Stimulated activated CD8-positive, alpha-beta memory T cell treated with anti-CD3 and anti-CD28 coated beads, Interleukin-7, amount 100 ng/mL, for 4 hours (primary cell): ENCODE measurements at places on chromosomes 4 and X.

DNA sequence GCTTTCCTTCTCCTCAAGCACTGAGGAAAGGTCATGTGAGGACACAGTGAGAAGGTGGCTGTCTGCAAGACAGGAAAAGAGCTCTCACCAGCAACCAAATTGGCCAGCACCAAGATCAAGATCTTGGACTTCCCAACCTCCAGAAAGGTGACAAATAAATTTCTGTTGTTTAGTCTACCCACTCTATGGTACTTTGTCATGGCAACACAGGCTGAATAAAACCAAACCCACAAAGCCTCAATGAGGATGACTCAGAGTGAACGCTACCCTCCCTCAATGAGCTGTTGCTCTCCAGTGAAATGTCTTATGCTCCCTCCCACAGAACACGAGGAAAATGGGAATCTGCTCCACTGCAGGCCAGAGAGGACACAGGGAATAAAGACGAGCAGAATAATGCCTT, 244.1 kb downstream of the RAB28 start:
- no peak for DNase-seq

- DNase-seq = no peak
These were observed 46.0 kb upstream of the MAGED1 start for GRCh38 chrX:51847463-51847862.

GRCh38 chr4:63211776-63212479, 1197.3 kb downstream of the TECRL start:
- DNase-seq = no peak

DNA sequence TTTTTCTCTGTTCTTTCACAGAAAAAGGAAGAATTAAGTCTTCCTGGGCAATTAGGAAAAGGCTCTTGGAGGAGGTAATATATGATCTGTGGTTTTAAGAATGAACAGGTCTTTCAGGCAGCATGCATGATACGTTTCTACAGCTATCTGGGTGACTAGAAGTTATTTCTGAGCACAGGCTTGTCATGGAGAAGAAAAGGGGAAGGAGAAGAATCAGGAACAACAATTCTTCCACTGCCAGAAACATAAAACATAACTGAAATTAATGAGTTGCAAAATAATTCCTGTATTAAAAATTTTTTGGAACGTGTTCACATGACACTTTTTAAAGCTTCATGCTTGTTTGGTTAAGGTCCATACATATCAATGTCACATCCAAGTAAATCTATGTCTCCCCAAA, 17.7 kb upstream of the STIM2 start:
- no peak for DNase-seq

DNA sequence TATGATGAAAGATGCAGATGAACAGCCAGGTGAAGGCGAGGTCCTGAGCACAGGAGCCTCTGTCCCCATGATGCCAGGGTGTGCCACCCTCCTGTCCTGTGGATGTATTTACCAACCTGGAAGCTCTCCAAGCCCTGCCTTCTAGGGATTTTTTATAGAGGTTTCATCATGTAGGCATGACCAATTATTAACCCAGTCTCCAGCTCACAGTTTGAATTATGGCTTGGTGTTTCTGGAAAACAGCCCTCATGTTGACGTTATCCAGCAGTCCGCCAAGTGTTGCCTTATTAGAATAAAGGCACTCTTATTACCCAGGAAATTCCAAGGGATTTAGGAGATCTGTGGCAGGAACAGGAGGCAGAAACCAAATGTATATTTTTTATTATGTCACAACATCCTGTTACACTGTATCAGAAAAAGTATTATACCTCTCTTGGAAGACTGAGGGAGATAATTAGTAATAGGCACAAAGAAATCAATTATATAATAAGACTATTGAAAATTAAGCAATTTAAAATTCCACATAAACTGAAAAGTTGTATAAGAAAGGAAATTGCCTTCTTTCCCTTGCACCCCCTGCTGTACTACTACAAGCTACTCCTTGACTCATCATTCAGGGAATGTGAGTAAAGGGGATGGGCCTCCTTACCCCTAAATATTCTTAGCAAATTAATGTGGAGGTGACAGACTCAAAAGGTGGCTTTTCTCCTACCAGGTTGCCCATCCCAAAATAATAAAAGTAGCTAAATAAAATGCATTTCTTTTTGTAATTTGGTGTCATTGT, 129.6 kb downstream of the ZNF330 start:
- no peak for DNase-seq

- no peak for DNase-seq
These were observed 124.2 kb upstream of the MSX1 start for GRCh38 chr4:4735136-4735750.

GRCh38 chrX:7746856-7747255, 96.1 kb upstream of the VCX start:
- no peak for DNase-seq

- no peak for DNase-seq
These were observed 66.6 kb downstream of the MTMR1 start for GRCh38 chrX:150759568-150760416.

DNA sequence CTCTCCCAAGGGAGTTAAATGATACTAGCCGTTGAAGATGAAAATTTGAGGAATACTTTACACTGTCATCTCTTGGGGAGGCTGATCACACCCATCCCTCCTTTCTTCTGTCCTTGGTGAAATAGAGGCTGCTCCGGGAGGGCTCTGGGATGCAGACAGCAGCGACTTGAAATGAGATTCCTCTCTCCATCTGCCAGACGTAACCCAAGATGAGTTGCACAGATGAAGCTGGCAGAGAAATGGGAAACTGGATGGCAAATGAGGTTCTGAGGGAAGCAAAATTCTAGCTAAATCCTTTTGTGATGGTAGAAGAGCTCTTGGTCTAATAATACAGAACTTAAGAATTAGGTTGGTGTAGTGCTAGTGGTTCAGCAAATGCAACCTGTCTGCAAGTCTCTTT, 201.4 kb downstream of the AASDH start:
- DNase-seq = no peak

GRCh38 chr4:16897991-16898827, at the start of gene LDB2:
LDB2 (minus strand) TSS chr4:16898645.
- DNase-seq = no peak

DNA sequence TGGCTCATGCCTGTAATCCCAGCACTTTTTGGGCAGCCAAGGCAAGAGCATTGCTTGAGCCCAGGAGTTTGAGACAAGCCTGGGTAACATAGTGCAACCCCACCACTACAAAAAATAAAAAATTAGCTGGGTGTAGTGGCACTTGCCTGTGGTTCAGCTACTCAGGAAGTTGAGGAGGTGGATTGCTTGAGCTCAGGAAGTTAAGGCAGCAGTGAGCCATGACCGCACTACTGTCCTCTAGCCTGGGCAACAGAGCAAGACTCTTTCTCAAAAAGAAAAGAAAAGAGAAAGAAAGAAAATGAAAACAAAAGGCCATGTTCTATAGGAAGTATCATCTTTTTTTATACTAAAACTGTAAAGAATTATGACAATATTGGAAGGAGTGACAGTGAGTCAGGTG, 38.5 kb downstream of the NEK1 start:
- no peak for DNase-seq

DNA sequence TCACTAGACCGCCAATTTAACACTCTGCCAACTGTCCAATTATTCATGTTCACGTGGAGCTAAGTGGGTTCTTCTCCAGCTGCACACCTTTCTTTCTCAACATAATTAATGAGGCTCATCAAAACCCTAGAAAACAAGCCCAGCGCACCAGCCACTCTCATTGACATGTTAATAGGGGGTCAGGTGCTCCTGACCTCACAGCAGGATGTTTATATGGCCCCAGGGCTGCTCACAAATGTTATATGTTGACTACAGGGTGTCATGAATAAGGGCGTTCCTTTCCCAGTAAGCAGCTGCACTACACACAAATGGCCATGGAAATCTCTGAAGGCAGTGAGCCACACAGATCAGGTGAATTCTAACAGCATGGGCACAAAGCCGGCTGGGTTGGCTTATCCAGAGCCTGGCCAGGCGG, 209.8 kb downstream of the MGST2 start:
- DNase-seq = no peak

DNA sequence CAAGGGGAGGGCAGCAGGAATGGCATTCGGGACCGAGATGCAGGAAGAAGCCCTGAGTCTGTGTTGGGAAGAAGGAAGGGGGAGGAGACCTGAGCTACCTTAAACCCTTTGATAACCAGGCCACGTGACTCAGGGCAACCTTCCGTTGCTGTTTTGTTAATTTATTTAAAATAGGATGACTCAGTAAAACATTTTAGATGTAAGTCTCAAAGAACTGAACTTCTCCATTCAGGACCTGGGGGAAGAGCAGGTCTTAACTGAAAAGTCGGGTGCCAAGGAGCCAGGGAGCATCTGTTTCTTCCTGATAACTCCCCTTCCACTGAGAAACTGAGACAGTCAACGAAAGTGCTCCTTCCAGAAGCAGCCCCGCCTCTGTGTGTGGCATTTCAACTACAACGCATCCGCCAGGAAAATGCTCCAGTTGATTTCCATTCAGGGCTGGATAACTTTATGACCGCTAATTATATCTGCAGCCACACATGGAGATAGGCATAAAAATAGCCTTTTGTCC, 88.0 kb downstream of the IRF2 start:
- no peak for DNase-seq

DNA sequence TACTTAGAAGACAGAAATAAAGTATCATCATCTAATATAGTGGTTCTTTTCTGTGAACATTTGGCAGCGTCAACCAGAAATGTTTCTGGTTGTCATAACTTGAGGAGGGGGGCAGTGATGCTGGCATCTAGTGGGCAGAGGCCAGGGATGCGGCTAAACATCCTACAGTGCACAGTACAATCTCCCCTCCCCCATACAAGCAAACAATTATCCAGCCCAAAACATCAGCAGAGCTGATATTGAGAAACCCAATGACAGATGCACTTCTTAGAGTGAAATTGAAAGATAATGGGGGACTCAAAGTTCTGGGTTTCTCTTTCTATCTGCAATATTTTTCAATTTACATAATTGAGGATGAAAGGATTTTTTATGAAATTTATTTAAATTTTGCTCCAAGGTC, 1.9 kb upstream of the EIF1AX start:
- no peak for DNase-seq

GRCh38 chrX:81708487-81708886, 506.6 kb downstream of the SH3BGRL start:
- DNase-seq = no peak
